ENCODE measurements at places on chromosomes 2 and 18. TPM values are rescaled to one million over a fixed set of nuclear protein-coding genes. Genes with fewer than 3 reads are reported as not detected.
A peak's percentile ranks its signal among the peaks of the same experiment; 100 is the strongest.

- DNase-seq, result peak; percentile 47
Observed at GRCh38 chr2:33521791-33522281, 45.4 kb downstream of the RASGRP3 start.

- DNase-seq, result no peak
Observed at GRCh38 chr2:232134939-232135338, 173.4 kb downstream of the DIS3L2 start.

DNA sequence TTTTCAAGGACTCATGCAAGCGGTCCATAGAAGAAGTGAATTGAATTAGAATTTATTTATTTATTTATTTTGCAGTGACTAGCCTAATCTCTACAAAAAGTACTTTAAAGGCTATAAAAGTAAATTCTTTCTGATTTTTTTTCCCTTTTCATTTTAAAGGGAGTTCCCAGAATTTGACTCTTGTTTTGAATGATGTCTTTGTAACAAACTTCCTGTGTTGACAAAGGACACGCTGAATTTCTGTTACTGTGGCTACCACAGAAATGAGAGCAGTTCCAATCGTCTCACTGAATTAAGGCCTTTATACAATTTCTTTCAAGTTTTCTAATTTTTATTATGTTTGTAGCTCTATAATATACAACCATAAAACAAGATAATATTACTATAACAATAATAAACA lies 46.3 kb upstream of the LPIN2 start:
- no peak for DNase-seq

GRCh38 chr2:220394433-220394832 lies 767.0 kb downstream of the SLC4A3 start:
- no peak for DNase-seq

GRCh38 chr2:217687771-217688170 lies 315.0 kb downstream of the TNS1 start:
- no peak for DNase-seq

ARID5A gene
- polyA plus RNA-seq, result 4.1 TPM

EFR3B gene
- 5.7 TPM for polyA plus RNA-seq
